ENCODE measurements at places on chromosomes 11 and 22.
A peak's percentile ranks its signal among the peaks of the same experiment; 100 is the strongest.

GRCh38 chr11:2310073-2310785, 8.4 kb downstream of the TSPAN32 start:
- H3K27ac ChIP-seq = peak overlapping the region; percentile 21
- H3K36me3 ChIP-seq = no peaks in the 10 kb centered on the region
- DNase-seq = no peak
- peaks cover 19% of the 10 kb centered on the region for H3K4me1 ChIP-seq

DNA sequence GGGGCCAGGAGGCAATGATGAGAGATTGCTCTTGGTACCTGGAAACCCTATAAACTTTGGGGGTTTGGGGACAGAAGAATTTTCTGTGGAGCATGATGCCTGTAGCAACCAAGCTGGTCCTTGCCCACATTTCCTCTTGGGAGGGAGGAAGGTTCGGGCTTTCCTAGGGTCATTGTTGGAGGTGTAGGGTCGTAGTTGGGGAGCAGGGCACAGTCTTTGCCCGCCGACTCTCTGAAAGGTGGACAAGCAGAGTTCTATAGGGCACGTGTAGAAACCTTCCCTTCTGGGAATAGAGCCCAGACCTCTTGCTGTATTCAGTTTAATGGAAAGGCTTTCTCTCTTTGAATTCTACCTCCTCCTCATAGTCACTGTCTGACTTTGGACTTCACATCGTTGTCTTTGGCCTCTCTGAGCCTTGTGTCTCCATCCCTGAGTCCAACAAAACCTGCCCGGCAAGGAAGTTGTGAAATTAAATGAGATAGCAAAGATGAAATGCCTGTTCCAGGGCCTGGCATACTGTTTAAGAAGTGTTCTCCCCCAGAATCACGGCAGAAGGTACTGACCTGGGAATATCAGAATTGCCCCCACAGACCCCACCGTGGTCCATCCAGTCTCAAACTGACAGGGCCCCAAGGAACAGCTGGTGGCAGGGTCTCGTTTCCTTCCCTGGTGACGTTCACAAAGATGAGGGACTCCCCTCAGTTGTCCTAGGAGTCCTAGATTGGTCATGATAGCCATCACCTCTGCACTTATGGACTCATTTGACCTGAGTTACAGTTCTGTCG, 1.6 kb downstream of the PRDM11 start:
- peaks cover 6% of the 10 kb centered on the region for H3K36me3 ChIP-seq
- peaks cover 59% of the 10 kb centered on the region for H3K4me1 ChIP-seq
- H3K27ac ChIP-seq = peak overlapping the region; percentile 84
- no peak for DNase-seq

- H3K4me1 ChIP-seq = peaks cover 5% of the 10 kb centered on the region
- H3K36me3 ChIP-seq = peaks cover 22% of the 10 kb centered on the region
- no peak for DNase-seq
- H3K27ac ChIP-seq = no peak overlapping the region
- no peak overlapping the region for H3K4me3 ChIP-seq
Measured at GRCh38 chr22:29559030-29559429, 5.5 kb upstream of the THOC5 start.

- H3K27ac ChIP-seq = no peak overlapping the region
- no peak overlapping the region for H3K4me3 ChIP-seq
- H3K27me3 ChIP-seq = no peaks in the 10 kb centered on the region
- no peaks in the 10 kb centered on the region for H3K36me3 ChIP-seq
Measured at GRCh38 chr11:80255021-80255420, 814.2 kb upstream of the TENM4 start.

DNA sequence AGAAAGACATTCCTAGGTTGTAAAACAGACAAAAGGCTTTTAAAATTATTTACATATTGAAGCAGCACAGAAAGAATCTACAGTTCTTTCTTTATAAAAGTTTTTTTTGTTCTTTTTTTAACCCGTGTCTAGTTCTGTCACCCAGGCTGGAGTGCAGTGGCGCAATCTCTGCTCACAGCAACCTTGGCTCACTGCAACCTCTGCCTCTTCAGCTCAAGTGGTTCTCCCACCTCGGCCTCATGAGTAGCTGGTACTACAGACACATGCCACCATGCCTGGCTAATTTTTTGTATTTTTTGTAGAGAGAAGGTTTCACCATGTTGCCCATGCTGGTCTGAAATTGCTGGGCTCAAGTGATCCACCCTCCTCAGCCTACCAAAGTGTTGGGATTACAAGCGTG, 3.8 kb upstream of the INCENP start:
- DNase-seq = no peak
- H3K36me3 ChIP-seq = no peaks in the 10 kb centered on the region
- no peak overlapping the region for H3K27ac ChIP-seq
- no peaks in the 10 kb centered on the region for H3K27me3 ChIP-seq
- no peak overlapping the region for H3K4me3 ChIP-seq

- H3K36me3 ChIP-seq = peaks cover 6% of the 10 kb centered on the region
- no peak for DNase-seq
- peaks cover 96% of the 10 kb centered on the region for H3K4me1 ChIP-seq
- no peak overlapping the region for H3K4me3 ChIP-seq
Measured at GRCh38 chr22:17941471-17942406, 82.6 kb downstream of the MICAL3 start.

All from naive B cell (primary cell).